ENCODE measurements at places on chromosomes 2 and 18. TPM values are rescaled to one million over a fixed set of nuclear protein-coding genes. Genes with fewer than 3 reads are reported as not detected.

DNA sequence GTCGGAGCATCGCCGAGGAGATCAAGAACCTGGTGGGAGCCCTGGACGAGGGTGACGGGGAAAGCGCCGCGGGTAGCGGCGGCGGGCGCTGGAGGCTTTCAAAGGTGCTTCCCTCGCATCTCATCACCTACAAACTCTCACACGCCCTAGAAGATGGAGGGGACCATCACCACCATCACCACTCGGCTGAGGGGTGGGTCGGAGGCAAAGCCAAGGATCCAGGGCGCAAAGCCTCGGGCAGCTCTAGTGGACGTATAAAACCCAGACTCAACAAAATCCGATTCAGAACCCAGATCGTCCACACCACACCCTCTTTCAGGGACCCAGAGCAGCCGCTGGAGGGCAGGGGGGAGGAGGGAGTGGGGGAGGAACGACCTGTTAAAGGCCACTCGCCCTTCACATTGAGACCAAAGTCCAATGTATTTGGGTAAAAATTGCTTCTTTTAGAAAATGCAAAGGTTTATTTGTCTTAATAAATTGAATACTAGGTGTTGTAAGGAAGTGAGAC lies 1.5 kb downstream of the SOWAHC start:
- peak overlapping the region; percentile 75 for H3K4me3 ChIP-seq
- H3K4me1 ChIP-seq = peaks cover 53% of the 10 kb centered on the region
- H3K27me3 ChIP-seq = no peaks in the 10 kb centered on the region
- no peaks in the 10 kb centered on the region for H3K36me3 ChIP-seq
- DNase-seq = no peak

GRCh38 chr18:56637711-56638231 lies 621 bp downstream of the TXNL1 start:
- H3K36me3 ChIP-seq = peaks cover 10% of the 10 kb centered on the region
- peaks cover 32% of the 10 kb centered on the region for H3K4me1 ChIP-seq
- peak overlapping the region; percentile 100 for H3K27ac ChIP-seq
- H3K4me3 ChIP-seq = peak overlapping the region; percentile 98

Gene DCDC2C
- not detected for total RNA-seq

DNA sequence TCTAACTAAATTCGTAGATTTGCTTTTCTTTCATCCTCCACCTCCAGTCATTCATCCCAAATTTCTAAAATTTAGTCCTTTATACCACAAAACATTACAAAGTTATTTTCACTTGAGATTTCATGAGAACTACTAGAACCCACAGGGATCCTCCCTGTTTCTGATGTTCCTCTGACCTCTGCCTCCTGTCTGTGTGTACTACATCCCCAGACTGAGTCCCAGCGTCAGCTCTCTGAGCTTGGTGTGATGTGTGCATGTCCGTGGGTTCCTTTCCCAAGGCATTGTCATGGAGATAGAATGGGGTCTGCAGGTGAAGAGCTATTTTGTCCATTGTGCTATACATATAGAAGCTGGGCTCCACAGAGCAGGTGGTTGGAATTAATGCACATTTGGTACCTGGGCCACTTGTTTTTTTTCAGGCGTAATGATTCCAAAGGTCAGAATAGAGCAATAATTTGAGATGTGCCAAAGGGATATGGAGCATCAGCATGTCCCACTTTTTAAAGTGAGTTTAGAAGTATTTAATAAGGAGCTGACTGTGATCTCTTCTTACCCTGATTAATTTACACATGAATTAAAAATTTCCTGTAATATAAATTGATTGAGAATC lies 151.2 kb upstream of the BOD1L2 start:
- no peaks in the 10 kb centered on the region for H3K27me3 ChIP-seq
- no peaks in the 10 kb centered on the region for H3K36me3 ChIP-seq
- no peak overlapping the region for H3K27ac ChIP-seq
- no peaks in the 10 kb centered on the region for H3K4me1 ChIP-seq
- no peak overlapping the region for H3K4me3 ChIP-seq
- DNase-seq = no peak

Gene LIMS3
- 3.1 TPM for total RNA-seq

DNA sequence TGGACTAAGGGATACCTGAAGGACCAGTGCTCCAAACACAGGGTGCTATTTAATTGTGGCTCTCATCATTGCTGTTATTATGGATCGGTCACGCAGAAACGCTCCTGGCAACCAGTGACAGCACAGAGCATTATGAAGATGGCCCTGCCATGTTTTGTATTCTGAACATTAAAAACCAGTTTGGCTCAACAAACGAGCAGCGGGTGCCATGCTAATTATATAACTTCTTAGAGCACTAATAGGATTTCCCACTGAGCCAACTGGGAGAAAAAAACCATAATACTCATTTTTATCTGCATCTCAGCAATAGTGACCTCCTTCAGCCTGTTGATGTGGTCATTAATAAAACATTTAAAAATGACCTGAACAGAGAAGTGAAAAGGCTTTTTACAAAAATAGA lies 212.8 kb downstream of the STK39 start:
- H3K4me3 ChIP-seq = no peak overlapping the region
- H3K27me3 ChIP-seq = no peaks in the 10 kb centered on the region
- peaks cover 8% of the 10 kb centered on the region for H3K4me1 ChIP-seq
- H3K36me3 ChIP-seq = peaks cover 15% of the 10 kb centered on the region
- DNase-seq = no peak
- H3K27ac ChIP-seq = no peak overlapping the region

Gene FAM110C
- total RNA-seq = 6.4 TPM

GRCh38 chr18:6248017-6248416 lies 166.7 kb downstream of the L3MBTL4 start:
- H3K36me3 ChIP-seq = peaks cover 2% of the 10 kb centered on the region
- H3K27me3 ChIP-seq = no peaks in the 10 kb centered on the region
- H3K4me1 ChIP-seq = no peaks in the 10 kb centered on the region
- no peak overlapping the region for H3K27ac ChIP-seq
- no peak overlapping the region for H3K4me3 ChIP-seq

DNA sequence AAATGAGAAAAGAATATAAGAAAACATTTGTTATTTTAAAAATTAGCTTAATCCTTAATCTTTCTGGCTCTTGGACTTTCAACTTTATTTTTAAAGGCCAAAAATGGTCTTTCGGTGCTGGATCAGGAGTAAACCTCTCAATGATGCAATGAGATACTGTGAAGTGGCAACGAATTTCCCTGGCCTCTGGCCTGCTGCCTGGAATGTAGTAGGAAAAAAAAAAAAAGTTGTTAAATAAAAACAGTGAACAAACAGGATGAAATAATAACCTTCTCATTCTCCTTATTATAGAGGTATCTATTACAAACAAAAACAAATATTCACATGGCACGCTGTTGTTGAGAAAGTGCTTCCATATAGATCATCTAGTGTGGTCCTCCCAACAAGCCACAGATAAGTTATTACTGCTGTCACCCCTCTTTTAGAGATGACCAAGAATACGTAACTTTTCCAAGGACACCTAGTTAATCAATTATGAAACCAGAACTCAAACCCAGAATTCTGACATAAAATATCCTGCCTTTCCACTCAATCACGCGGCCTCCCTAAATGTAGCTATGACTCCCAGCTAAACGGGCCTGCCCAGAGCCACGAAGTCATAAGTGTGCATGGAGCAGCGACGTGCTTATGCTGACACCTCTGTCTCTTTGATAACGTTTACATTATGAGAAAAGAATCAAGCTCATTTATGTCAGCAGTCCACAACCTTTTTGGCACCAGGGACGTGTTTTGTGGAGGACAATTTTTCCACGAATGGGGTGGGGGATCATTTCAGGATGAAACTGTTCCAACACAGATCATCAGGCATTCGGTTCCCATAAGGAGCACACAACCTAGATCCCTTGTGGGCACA lies 170.9 kb downstream of the BCL2 start:
- H3K4me3 ChIP-seq = no peak overlapping the region
- peaks cover 38% of the 10 kb centered on the region for H3K4me1 ChIP-seq
- no peak for DNase-seq

GRCh38 chr2:46776687-46777327 lies 138.8 kb downstream of the MCFD2 start:
- no peaks in the 10 kb centered on the region for H3K36me3 ChIP-seq
- H3K27me3 ChIP-seq = no peaks in the 10 kb centered on the region
- peaks cover 25% of the 10 kb centered on the region for H3K4me1 ChIP-seq

DNA sequence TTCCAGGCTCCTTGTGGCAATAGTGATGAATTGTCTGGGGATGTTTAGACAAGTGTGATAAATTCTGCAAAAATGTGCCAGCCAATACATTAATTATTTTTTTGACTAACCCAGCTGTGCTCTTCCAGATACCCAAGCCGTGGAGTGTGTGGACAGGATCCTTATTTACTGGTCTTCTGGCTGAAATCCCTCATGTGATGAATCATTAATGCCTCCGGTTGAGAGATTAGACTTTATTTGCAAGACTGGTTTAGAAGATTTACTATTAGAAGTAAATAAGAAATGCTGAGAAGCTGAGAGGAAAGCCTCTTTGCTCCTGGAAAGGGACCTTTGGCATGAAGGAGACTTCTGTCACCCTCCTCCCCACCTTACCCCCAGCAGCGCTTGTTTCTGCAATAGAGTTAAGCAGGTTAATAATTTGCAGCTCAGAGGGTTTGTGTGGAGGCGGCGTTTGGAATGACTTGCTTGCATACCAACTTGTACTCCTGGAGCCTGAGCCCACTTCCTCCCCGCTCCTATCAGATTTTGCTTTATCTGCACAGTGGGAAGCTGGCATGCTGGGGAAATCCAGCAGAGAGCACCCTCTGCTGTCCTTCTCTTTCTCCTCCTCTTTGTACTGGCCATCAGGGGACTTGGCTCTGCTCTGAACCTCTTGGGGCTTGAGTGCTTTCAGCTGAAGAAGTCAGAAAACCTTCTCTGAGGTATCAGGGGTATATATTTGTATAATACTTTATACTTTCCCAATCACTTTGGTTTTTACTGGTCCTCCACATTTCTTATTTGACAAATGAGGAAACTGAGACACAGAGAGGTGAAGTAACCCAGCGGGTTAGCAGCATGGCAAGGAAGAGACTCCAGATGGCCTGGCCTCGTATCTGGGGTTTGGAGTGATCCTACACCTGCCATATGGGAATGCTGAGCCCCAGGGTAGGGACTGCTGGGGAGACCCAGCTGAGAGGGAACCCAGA lies 16.3 kb downstream of the SLC3A1 start:
- H3K4me3 ChIP-seq = no peak overlapping the region
- no peaks in the 10 kb centered on the region for H3K36me3 ChIP-seq
- H3K27me3 ChIP-seq = no peaks in the 10 kb centered on the region
- DNase-seq = peak; percentile 62

Gene DRC1
- total RNA-seq = 0.18 TPM

DNA sequence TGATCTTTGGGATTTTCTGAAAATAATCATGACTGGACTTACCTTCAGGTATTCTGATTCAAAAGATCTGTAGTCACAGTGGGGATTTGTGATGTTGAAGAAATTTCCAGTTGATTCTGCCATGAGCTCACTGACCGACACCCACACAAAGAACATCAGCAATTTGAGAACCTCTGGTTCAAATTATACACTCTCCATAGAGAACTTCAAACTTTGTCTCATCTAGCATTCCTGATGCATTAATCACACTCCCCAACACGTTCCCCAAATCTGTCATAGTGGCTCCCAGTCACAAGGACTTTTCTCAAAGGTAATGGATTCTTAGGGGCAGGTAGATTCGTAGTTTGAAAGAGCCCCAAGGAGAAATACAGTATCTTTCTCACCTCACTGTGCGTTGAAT lies 584.3 kb downstream of the FBXO15 start:
- H3K36me3 ChIP-seq = no peaks in the 10 kb centered on the region
- DNase-seq = no peak
- H3K27me3 ChIP-seq = no peaks in the 10 kb centered on the region
- no peak overlapping the region for H3K27ac ChIP-seq

DNA sequence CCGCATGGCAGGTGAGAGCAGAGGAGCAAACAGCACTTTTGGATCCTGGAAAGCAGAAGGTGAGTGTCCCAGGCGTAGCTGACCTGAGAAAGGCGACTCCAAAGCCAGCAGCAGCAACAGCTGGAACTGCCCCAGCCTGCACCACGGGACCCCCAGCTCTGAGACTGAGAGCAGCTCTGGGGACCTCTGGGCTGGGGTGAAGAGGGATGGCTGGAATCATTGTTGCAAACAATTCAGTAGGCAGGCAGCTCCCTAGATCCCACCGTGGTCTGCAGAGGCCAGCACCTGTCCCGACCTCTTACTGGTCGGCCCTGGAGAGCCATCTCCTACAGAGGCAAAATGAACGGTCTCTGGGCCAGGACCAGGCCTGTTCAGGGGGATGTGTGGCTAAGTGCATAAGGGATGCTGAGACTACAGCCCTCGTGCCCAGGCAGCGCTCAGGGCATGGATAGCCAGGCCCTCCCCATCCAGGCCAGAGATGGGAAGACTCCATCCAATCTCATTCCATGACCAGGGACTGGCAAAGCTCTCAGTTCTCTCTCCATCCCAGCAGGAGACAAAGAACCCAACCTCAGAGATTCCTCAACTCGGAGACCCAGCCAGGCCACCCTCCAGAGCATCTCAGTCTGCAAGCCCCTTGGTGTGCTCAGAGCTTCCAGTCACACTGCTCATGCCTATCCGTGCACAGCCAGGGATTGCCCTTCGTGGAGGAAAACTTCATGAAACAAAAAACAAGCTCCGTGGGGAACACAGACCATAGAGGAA lies 38.2 kb upstream of the ALPP start:
- peaks cover 4% of the 10 kb centered on the region for H3K36me3 ChIP-seq
- H3K27me3 ChIP-seq = no peaks in the 10 kb centered on the region
- no peak overlapping the region for H3K27ac ChIP-seq
- H3K4me1 ChIP-seq = peaks cover 2% of the 10 kb centered on the region

Gene ABCB11
- 0.18 TPM for total RNA-seq

DNA sequence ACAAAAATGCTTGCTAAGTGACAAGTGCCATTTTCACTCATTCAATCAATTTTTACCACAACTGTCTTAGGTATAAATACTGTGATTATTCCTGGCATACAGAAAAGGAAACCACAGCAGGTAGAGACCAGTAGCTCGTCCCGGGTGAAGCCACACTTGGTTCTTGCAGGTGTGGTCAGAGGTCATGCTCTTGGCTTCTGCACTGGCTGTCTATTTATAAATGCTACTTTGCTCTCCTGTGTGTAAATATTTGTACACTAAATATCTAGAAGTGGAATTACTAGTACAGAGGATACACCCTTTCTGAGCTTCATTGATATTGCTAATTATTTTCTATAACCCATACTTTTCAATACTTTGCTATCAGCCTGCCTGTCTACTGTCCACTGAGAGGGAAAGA lies 284.6 kb downstream of the MYT1L start:
- no peaks in the 10 kb centered on the region for H3K4me1 ChIP-seq
- H3K4me3 ChIP-seq = no peak overlapping the region
- H3K36me3 ChIP-seq = no peaks in the 10 kb centered on the region
- DNase-seq = no peak
- peaks cover 35% of the 10 kb centered on the region for H3K27me3 ChIP-seq
- H3K27ac ChIP-seq = no peak overlapping the region

Gene NTSR2
- not detected for total RNA-seq

Gene FSIP2
- 28.7 TPM for total RNA-seq

DNA sequence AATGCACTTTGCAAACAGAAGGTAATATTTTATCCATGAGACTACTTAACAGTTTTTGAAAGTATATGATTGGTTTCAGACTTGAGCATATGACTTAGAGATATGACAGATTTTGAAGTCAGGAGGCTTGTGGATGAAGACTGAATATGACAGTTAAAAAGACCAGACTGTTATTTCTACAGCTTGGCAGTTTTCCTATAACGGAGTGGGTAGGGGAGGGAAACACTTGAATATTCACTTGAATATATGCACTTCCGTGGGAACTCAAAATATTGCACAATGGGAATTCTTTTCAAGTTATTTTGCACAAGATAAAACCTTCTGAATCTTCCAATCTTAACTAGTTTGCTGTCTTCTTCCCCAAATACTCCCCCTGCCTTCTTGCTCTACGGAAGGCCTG lies 64.6 kb upstream of the ACKR3 start:
- no peak overlapping the region for H3K4me3 ChIP-seq
- H3K27ac ChIP-seq = no peak overlapping the region
- no peaks in the 10 kb centered on the region for H3K27me3 ChIP-seq
- no peak for DNase-seq
- peaks cover 12% of the 10 kb centered on the region for H3K36me3 ChIP-seq

Gene GYPC
- 39.7 TPM for total RNA-seq

Data from mesothelial cell of epicardium (in vitro differentiated cells).